Erythroblast (primary cell): ENCODE measurements at places on chromosomes 7 and 10.

DNA sequence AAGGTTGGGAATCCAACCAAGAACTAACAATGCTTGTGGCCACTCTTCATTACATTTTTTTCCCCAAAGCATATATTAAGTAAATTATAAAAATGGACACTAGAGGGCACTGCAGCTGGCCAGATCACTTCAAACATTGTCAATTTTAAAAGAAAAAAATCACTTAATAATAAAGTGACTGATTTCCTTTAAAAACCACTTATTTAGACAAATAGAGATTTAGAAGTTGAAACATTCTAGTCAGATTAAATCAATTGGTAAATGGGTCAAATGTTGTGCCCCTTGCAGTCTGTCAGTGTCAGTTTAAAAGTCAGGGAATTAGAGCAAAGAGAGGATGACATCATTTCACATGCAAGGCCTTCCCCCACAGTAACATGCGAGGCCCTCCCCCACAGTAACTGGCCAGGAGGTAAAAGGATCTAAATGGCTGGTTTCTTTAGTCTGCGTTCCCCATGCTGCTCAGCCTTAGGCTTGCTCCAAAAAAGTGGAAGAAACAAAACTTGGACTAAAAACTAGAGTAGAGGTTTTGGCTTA is 177.9 kb downstream of the SKAP2 start:
- peak; percentile 52 for DNase-seq

GRCh38 chr10:103193820-103194529 is 903 bp upstream of the NT5C2 start:
- peak; percentile 86 for DNase-seq

GRCh38 chr10:972763-973162 is 15.5 kb upstream of the GTPBP4 start:
- DNase-seq = no peak

- DNase-seq = no peak
Observed at GRCh38 chr10:131961047-131961776, 20.5 kb downstream of the BNIP3 start.

DNA sequence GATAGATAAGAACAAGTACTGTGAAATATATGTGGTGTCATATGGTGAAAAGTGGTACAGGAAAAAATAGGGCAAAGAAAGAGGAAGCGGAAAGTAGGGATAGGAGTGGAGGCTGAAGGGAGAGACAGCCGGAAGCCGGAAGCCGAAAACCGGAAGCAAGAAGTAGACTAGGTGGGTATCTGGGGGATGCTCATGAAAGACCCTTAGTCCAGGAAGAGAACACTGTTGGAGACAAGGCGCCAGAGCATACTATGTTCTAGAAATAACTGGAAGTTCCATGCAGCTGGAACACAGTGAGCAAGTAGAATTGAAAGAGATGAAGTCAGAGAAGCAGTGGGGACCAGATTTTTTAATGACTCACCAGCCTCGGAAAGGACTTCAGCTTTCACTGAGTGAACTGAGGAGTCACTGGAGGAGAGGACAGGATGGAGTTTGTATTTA is 22.5 kb downstream of the ST8SIA6 start:
- peak; percentile 10 for DNase-seq
